ENCODE measurements at places on chromosomes 3 and 15.

DNA sequence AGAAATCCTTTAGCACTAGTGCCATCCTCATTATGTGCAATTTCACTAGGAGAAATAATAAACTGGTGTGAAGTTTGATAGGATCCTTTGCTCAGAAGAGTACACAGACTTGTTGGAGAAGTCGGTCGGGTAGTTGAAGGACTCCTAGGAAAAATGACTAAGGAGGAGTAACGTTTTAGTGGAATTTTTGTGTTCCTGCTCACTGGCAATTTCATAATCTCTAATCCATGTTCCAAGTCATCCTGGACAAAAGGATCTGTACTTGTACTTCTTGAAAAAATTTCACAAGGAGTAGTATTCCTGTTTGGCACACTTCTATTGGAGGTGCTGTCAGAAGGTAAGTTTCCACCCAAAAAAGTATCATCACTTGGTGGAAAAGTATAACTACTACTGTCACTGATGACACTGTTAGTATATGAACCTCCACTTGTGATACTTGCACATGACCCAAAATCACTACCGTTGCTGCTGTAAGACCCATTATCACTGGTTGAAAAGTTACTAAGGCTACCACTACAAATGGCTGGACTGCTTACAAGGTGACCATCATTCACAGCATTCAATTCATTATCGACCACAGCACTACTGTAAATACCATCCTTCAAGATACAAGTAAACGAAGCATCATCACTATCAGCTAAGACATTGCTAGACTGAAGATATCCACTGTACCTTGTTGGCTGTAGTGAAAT, 77.4 kb downstream of the NEDD4 start:
- no peak for DNase-seq

DNA sequence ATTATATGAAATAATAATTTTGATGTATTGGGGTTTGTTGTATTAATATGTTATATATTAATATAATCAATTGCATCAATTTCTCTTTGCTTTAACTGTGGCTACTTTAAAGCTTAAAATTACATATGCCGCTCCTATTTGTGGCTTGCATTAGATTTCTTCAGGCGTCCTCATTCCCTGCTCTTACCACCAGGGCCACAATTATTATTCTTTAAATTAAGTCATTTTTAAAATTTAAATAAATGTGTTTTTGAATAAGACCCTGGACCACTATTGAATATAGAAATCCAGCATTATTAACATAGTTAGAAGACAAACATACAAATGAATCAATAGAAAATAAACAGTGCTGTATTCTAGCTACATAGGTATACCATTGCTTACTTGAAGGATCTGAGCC, 55.5 kb upstream of the SNTN start:
- no peak for DNase-seq

DNA sequence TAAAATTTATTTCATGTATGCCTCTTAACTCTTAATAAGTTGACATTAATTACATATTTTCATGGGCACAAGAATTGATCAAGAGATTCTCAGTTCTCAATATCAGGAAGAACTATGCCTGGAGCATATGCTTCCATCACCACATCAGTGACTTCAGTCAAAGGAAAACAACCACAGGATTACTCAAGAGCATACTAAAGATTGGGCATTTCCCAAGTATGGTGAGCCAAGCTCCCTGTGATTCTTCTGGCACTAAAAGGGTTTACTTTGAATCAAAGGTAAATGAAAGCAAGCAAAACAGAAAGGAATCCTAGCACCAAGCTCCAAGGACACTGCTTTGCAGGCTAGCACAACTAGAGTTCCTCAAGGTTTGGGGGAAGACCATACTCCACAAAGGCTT, 44.6 kb downstream of the FMN1 start:
- DNase-seq, result no peak

DNA sequence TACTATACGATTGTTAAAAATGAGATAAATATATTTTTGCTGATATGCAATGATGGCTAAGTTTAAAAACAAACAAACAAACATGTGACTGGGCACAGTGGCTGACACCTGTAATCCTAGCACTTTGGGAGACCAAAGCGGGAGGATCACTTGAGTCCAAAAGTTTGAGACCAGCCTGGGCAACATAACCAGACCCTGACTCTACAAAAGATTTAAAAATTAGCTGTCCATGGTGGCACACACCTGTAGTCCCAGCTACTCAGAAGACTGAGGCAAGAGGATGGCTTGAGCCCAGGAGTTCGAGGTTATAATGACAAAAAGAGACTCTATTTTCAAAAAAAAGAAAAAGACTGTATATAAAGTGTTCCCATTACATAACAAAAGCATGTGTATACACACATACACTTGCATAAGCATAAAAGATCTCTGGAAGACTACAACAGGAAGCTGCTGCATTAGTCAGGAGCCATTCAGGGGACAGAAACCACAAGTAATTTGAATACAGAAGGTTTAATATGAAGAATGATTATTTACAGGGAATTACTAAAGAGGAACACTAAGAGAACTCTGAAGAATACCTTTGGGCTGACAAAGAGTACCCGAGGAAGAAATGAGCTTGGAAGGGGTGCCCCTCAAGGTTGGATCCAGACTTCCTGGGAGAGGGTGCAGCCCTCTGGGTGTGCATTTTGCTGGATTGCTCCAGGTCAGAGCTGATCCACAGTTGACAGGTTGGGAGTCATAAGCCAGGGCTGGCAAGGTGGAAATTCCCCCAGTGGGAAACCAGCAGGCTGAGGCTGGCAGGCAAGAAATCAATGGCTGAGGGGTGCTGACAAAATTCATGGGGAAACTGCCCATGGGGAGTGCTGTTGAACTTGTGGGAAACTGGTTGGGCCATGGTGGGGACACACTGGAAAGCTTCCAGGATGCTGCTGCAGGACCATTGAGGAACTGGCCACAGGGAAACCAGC, 9.3 kb upstream of the TM4SF18 start:
- no peak for DNase-seq

DNA sequence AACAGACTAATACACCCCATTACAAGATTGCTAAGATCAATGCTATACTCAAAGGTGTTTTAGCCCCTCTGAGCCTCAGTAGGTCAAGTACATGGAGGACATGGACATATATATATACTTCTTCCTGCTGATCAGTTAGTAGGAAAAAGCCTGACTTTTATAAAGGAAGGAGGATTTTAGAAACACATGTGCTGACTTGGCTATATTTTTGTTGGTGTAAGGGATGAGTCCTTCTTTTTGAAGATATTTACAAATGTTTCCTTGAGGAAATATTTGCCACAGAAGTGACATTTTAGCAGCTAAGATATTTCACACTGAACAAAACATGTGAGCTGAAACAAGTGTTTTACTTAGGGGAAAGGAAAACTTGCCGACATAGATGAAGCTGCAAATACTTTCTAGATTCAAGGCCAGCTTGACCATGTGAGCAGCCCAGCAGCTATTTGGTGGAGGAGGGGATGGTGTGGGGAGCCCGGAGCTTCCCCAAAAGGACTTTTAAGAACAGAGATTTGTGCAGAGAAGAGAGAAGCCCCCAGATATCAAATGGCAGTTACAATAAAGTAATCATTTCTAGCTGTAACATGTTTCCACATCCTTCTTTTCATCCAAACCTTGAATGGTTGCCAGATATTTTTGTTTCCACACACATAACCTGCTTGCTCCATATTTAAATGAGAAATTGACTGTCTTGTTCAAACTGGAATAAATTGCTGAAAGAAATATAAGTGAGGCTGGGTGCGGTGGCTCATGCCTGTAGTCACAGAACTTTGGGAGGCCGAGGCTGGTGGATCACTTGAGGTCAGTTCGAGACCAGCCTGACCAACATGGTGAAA, 111.7 kb upstream of the NR2F2 start:
- no peak for DNase-seq

DNA sequence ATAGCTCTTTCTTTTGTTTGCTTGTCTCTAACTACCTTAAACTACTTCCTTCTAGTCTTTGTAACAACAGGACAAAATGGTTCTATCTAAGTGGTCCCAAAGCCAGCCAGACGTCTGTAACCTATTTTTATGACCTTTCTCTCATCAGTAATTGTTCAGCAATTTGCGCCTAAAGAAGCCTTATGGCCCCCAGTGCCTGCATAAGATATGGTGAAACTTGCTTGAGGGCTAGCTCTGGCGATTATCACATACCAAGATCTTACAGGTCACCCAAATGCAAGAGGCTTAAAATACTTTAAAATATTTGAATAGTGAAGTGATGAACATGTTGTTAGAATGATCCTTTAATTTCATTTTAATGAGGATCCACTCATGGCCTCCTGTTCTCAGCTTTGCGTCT, 369.4 kb downstream of the SOX2 start:
- no peak for DNase-seq

DNA sequence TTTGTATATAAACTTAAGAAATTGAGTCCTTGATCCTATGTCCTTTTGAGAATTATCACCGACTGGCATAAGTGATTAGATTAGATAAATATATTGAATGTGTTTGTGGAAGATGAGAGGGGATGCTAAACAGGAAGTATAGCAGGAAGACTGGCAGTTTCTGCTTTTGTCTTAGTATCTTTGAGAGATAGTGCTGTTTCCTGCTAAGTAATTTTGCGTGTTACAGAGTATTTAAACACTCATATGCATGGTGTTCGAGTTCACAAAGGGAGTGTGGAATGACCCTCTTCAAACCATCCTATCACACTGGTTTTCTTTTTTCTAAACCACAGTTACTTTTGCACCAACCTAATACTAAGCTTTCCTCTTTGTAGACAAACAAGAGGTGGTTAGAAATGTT, 106.0 kb downstream of the KLHL25 start:
- DNase-seq, result no peak

DNA sequence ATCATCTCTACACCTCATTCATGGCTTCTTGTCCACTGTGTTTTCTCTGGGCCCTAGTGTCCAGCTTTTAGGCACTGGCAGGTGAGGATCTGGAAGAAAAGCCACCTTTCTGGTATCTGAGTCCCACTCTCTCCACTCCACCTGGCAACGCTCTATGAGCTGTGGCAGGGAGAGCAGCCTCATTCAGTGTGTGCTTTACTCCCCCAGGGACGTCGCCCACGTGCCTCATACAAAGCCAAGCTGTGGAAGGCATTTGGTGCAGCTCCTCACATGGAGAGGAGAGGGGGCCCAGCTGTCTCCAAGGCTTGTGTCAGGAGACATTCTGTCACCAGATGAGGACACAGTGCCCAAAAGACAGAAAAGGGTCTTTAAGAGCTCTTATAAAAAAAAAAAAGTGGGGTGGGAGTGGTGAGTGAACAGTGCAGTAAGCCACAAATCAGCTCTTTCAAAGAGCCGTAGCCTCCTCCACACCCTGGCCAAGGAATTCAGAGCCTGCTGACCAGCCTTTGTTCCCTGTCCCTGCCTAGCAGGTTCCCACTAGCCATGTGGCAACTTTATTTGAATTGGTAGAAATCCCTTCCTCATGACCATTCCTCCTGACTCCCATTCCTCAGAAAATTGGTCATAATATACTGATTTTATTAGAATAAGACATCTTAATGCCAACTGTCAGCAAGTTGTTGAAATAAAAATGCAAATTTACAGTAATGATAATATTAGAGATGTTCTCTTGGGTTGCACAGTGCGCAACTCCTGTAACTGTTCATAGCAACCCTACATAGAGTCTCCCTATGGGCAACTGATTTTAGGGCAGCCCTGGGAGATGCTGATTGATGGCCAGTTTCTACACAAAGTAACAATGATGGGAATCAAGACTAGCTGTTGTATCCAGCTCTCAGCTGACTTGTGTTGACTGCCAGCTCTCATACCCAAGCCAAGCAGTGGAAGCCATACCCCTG, 29.5 kb downstream of the GALNT15 start:
- DNase-seq, result no peak

DNA sequence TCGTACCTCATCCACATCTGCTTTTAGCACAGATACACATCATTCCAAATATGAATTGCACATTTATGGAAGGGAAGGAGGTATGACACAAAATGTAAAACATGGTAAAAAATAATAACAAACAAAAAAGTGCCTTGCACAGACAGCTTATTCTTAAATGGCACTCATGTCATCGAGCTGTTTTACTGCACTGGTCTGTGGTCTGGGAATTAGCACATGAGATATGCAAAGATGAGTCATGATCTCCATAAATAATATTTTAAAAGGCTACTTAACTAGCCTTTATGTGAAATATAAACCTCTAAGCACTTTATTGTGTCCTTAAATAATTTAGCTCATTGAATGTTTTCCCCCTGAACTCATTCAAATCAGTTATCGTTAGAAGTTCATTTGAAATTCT, 142.2 kb upstream of the ZNF385D start:
- no peak for DNase-seq

GRCh38 chr3:194869482-194870169, 183.9 kb downstream of the FAM43A start:
- DNase-seq, result no peak

DNA sequence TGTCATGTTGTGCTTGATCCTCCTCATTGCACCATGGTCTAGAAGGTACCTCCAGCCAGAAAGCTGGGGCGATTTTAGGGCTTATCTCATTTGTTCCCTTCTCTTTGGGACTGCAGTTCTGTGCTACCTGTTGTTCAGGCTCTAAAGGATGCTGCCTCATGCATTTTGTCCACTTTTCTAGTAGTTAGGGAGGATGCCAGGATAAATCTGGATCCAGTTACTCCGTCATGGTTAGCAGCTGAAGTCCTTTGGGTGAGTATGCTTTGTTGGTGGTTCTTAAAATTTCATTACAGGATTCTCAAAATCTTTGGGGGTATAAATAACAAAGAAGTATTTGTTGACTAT, 8.9 kb downstream of the AKAP13 start:
- DNase-seq, result no peak

- DNase-seq, result no peak
Observed at GRCh38 chr3:143699424-143699823, 148.8 kb downstream of the SLC9A9 start.

- no peak for DNase-seq
Observed at GRCh38 chr3:59798372-59799086, 748.7 kb upstream of the CFAP20DC start.

DNA sequence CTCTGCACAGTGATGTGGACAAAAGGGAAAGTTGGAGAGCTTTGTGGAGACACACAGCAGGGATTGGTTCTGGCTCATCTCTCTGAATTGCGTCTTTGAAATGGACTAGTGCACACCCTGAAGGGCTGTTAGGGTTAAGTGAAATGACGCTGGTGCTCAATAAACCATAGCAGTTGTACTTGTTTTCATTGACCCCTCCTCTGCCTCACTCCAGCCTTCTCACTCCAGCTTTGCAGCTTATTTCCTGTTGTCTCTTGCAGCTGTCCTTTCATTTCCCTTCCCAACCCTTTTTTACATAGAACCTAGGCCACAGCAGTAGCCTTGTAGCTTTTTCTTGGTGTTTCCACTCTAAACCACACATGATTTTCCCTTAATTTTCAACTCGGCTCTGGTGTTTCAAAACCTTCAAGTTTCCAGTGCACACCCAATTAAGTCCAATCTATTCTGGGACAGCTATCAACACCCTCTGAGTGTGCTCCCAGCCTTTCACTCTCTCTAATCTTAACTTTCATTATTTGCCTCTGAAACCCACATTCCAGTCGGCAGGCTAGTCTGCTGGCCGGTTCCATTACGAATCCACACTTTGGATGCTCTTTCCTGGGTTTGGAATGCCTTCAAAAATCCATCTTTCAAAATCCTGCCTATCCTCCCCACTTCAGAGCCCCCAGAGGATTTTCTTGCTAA, 6.4 kb downstream of the C3orf52 start:
- no peak for DNase-seq

All from hypothalamus (tissue), 51 donors.